Osteocyte (in vitro differentiated cells): ENCODE measurements at places on chromosomes 1 and 21.

- no peak for DNase-seq
These were observed 16.9 kb upstream of the MTF2 start for GRCh38 chr1:93061895-93062792.

DNA sequence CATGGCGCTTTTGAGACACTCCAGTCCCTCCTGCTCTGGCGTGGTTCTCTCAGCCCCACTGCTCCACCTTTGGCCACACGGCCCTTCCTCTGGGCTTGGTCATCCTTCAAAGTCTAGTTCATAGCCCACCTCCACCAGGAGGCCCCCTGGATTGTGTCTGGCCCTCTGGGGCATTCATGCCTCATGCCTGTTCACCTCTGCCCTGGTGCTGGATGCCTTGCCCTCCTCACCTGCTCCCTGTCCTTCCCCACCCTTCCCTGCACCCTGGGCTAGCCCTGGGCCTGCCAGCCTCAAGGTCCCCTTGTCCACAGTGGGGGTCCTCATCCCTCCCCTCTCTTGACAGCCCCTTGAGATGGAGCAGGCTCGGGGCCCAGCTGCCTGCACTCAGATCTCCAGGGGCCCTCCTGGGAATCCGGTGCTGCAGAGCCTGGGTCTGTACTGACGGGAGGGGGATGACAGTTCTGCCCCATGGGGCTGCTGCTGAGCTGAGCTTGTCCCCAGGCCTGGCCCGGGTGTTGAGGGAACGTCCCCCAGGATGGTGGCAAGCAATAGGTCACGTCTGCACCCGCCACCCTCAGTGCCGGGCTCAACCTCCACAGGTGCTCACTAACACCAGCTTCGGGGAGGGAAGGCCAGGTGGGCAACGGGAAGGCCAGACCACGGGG, 18.4 kb downstream of the PRXL2B start:
- no peak for DNase-seq

DNA sequence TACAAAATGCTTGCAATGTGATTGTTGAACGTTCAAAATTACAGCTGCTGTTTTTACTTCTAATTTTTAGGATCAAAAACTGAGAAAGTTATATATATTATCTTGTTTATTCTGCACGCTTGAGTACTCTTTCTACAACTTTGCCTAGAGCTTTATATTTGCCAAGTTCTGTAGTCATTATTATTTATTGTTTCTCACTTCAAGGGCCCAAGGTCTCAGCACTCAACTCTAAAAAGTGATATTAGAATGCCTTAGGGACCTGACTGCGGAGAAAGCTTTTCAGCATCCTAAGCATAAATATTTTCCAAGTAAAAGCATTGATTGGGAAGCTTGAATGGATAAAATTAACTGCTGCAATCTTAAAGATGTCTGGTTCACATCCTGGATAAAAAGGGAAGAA, 83.6 kb downstream of the UBE2U start:
- DNase-seq: no peak

DNA sequence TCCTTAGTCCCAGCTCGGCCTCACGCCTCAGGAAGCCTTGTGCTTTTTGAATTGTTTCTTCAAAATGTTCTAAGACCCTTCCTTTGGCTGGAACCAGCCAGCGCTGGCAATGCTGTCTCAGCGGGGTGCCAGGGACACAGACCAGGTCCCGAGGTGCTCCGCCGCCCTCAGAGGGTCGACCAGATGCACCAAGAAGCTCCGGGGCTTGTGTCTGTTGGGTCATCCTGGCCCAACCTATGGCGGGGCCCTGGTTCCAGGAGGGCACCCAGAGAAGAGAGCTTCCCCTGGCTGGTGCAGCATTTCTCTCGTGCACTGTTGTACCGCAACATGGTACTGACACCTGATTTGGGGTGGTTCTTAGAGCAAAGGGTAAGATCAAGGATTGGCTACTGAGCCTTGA, 40.1 kb upstream of the BECN2 start:
- no peak for DNase-seq
